ENCODE measurements at places on chromosomes 7 and 10. TPM values are rescaled to one million over a fixed set of nuclear protein-coding genes. Genes with fewer than 3 reads are reported as not detected.

- no peak for DNase-seq
- H3K27me3 ChIP-seq = no peaks in the 10 kb centered on the region
- H3K4me1 ChIP-seq = no peaks in the 10 kb centered on the region
- no peak overlapping the region for H3K27ac ChIP-seq
- H3K4me3 ChIP-seq = no peak overlapping the region
Observed at GRCh38 chr10:99304862-99305229, 24.3 kb upstream of the CNNM1 start.

- H3K27me3 ChIP-seq = no peaks in the 10 kb centered on the region
- H3K36me3 ChIP-seq = no peaks in the 10 kb centered on the region
- peak overlapping the region; percentile 20 for H3K27ac ChIP-seq
- no peaks in the 10 kb centered on the region for H3K4me1 ChIP-seq
- H3K4me3 ChIP-seq = no peak overlapping the region
- DNase-seq = no peak
Observed at GRCh38 chr7:150580638-150581394, 13.6 kb downstream of the GIMAP4 start.

DNA sequence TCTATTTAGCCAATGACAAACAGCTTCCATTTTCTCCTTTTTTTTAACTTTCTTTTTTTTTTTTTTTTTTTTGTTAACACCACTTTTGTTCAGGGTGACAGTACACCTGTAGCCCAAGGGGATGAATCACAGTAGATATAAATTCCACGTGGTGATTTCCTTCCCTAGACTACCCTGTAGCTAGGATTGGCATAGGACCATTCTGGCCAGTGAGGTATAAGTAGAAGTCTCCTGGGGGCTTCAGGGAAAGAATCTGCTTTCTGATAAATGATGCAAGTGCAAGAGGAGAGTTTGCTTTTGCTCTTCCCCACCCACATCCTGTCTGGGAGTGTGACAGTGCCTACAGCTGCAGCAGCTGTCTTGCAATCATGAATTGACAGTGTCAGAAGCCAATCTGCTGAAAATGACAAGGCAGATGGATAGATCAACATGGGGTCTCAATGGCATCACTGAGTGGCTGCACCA lies 63.2 kb upstream of the TOMM7 start:
- no peaks in the 10 kb centered on the region for H3K36me3 ChIP-seq
- no peaks in the 10 kb centered on the region for H3K27me3 ChIP-seq
- H3K4me3 ChIP-seq = no peak overlapping the region
- no peak overlapping the region for H3K27ac ChIP-seq

- DNase-seq = no peak
- no peaks in the 10 kb centered on the region for H3K4me1 ChIP-seq
- no peak overlapping the region for H3K4me3 ChIP-seq
- H3K27ac ChIP-seq = no peak overlapping the region
Observed at GRCh38 chr10:25761937-25762336, 172.1 kb upstream of the MYO3A start.

Gene NRCAM
- 2.5 TPM for total RNA-seq

- H3K27ac ChIP-seq = no peak overlapping the region
- H3K27me3 ChIP-seq = no peaks in the 10 kb centered on the region
- no peak overlapping the region for H3K4me3 ChIP-seq
- peaks cover 5% of the 10 kb centered on the region for H3K4me1 ChIP-seq
- no peak for DNase-seq
Observed at GRCh38 chr7:22499044-22499443, 944 bp downstream of the STEAP1B start.

Gene ATOH7
- not detected for total RNA-seq

DNA sequence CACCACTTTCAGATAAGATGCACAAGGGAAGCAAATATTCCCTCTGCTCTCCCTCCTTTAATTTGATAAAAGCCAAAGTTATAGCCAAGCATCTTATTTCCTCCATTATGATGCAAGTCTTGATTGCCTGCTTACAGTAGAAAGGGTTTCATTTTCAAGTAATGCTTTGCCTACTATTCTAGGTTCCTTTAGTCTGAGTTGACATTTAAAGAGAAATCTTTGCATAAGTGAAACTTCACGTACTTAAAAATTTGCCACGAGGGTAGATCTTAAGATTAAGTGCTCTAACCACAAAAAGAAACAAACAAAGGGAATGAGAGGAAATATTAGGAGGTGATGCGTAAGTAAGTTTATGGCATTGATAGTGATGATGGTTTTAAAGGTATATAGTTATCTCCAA lies 78.1 kb upstream of the VWDE start:
- no peak for DNase-seq
- H3K4me1 ChIP-seq = no peaks in the 10 kb centered on the region
- no peaks in the 10 kb centered on the region for H3K27me3 ChIP-seq
- H3K36me3 ChIP-seq = no peaks in the 10 kb centered on the region
- H3K27ac ChIP-seq = no peak overlapping the region

Gene NAT16
- total RNA-seq = not detected

Gene TMEM184A
- total RNA-seq = 0.19 TPM

Gene EMX2
- 0.16 TPM for total RNA-seq

GRCh38 chr7:24462117-24462516 lies 111.1 kb upstream of the PALS2 start:
- no peaks in the 10 kb centered on the region for H3K36me3 ChIP-seq
- H3K4me1 ChIP-seq = no peaks in the 10 kb centered on the region
- DNase-seq = no peak
- H3K27me3 ChIP-seq = no peaks in the 10 kb centered on the region

GRCh38 chr7:157482025-157482424 lies 145.2 kb downstream of the DNAJB6 start:
- no peaks in the 10 kb centered on the region for H3K36me3 ChIP-seq
- no peak overlapping the region for H3K4me3 ChIP-seq
- H3K27me3 ChIP-seq = no peaks in the 10 kb centered on the region
- H3K27ac ChIP-seq = no peak overlapping the region
- H3K4me1 ChIP-seq = no peaks in the 10 kb centered on the region

DNA sequence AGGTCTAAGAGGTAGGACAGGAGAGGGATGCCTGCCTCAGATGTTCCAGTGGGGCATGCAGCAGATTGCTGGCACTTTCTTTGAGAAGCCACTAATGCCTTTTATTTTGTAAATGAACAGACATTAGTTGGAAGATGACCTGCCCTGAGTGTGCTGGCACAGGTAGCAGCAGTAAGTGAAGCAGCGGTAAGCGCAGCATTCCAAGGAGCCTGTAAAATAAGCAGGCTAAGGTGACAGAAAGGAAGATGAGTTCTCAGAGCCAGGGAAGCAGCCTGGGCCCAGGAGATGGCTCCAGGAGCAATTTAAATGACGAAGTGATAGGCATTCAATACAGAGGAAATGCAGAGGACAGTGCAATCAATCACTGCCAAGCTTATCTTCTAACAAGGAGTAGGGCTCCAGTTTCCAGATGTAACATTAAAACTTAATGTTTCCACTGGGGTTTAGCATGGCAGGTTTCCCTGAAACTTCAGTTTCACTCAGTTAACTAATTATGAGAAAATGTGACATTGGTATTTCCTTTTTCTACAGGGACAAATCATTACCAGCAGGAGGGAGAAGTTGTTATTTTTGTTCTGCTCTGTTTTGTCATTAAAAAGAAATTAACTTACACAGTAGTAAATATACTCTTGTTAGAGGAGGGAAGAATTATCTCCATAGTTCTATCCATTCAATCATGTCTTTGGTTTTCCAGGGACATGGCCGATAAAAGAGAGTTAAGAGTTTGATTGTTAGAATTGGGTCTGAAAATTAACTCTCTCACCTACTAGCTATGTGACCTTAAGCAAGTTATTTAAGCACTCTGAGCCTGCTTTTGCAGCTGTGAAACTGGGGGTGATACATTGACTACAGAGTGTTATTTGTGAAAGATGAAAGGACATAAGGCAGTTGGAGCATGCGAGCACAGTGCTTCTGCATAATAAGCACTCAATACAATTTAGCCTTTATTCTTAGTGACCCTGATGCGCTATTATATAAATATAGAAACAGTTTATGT lies 96.6 kb upstream of the PTN start:
- no peaks in the 10 kb centered on the region for H3K4me1 ChIP-seq
- H3K36me3 ChIP-seq = no peaks in the 10 kb centered on the region
- no peak for DNase-seq
- H3K27ac ChIP-seq = no peak overlapping the region
- H3K4me3 ChIP-seq = no peak overlapping the region
- no peaks in the 10 kb centered on the region for H3K27me3 ChIP-seq

Data from heart left ventricle (tissue), 16 donors.